Epithelial cell of umbilical artery (primary cell): ENCODE measurements at places on chromosomes 6 and 20. TPM values are rescaled to one million over a fixed set of nuclear protein-coding genes. Genes with fewer than 3 reads are reported as not detected.

The AIG1 gene
- total RNA-seq, result 16.6 and 22.9 TPM in 2 replicates

The RBM38 gene
- total RNA-seq, result 10.9 and 16.2 TPM in 2 replicates

The RIMS1 gene
- total RNA-seq, result under 0.01 and 0.32 TPM in 2 replicates

The BPI gene
- not detected in 2 replicates for total RNA-seq

The C6orf15 gene
- total RNA-seq, result not detected in 2 replicates

The MOG gene
- not detected in 2 replicates for total RNA-seq

The CPXM1 gene
- 0.32 TPM in 1 of 2 replicates, not detected in the other for total RNA-seq

The NRSN1 gene
- total RNA-seq, result not detected in 2 replicates

The RTN4IP1 gene
- 6.5 and 7.4 TPM in 2 replicates for total RNA-seq

The SEMG1 gene
- total RNA-seq, result not detected in 2 replicates

The ANGPT4 gene
- not detected in 2 replicates for total RNA-seq

The C6orf58 gene
- not detected in 2 replicates for total RNA-seq

The UBD gene
- 0.32 and 1.2 TPM in 2 replicates for total RNA-seq

The SYNCRIP gene
- total RNA-seq, result 79.3 and 102 TPM in 2 replicates

The GSTA3 gene
- not detected in 2 replicates for total RNA-seq

The DACT2 gene
- total RNA-seq, result not detected in 2 replicates

The AGER gene
- total RNA-seq, result under 0.01 and 0.46 TPM in 2 replicates

The TBC1D32 gene
- total RNA-seq, result 4.9 and 8.2 TPM in 2 replicates

The RWDD2A gene
- total RNA-seq, result 2.9 and 3.8 TPM in 2 replicates
